ENCODE measurements at places on chromosomes 7 and 10.

DNA sequence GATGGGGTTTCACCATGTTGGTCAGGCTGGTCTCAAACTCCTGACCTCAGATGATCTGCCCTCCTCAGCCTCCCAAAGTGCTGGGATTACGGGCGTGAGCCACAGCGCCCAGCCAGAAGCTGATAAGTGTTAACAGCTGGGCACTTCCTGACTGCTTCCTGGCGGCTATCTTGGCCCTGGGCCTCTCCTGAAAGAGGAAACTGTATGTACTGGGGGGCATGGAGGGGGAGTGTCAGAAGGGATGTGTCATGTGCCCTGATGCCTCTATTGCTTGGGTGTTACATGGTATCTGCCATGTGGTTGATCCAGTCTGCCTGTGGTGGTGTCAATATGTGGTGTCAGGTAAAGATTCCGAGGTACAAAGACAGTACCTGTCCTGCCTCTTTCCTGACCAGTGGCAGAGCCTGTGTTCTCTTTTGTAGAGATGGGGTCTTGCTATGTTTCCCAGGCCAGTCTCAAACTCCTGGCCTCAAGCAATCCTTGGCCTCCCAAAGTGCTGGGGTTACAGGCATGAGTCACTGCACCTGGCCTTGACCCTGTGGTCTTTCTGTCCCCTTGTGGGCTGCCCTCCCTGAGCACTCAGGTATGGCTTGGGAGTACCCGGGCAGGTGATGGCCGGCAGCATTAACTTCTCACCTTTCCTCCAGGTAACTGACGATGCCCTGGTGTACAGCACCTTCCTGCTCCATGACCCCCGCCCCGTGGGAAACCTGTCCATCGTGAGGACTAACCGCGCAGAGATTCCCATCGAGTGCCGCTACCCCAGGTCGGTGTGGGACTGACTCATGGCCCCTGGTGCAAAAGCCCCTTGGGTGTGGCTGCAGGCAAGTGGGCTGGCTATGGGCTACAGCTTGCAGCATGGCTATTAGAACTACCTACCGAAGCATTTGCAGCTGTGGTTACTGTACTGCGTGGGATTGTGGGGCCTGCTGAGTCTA, 4.4 kb downstream of the ZP3 start:
- DNase-seq = no peak

- no peak for DNase-seq
Measured at GRCh38 chr10:75778665-75779064, 347.2 kb downstream of the LRMDA start.

DNA sequence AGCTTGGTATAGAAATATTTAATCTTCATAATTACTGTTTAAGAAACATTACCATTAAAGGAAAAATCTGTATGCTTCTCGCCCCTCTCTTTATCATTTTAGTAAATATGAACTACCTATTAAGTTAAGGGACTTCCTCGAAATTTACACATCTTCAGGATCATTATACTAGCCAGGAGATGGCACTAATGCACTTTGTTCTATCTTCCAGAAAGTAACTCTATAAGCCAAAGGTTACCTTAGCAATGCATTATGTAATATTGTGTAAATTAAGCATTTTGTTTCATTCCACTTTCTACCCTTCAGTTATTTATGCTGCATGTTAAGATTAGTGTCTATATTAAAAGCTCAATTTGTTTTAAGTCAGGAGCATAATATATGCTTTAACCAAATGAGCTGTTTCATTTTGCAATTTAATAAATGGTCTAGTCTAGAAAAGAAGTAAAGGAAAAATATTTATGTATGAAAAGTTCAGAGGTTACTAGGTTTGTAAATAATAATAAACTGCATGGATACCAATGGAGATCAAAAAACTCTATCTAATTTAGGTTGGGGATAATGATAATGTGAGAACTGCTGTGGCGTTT, 128.5 kb downstream of the ANKRD7 start:
- DNase-seq = no peak

- DNase-seq = no peak
Measured at GRCh38 chr7:100829150-100829716, 1.9 kb upstream of the EPHB4 start.

DNA sequence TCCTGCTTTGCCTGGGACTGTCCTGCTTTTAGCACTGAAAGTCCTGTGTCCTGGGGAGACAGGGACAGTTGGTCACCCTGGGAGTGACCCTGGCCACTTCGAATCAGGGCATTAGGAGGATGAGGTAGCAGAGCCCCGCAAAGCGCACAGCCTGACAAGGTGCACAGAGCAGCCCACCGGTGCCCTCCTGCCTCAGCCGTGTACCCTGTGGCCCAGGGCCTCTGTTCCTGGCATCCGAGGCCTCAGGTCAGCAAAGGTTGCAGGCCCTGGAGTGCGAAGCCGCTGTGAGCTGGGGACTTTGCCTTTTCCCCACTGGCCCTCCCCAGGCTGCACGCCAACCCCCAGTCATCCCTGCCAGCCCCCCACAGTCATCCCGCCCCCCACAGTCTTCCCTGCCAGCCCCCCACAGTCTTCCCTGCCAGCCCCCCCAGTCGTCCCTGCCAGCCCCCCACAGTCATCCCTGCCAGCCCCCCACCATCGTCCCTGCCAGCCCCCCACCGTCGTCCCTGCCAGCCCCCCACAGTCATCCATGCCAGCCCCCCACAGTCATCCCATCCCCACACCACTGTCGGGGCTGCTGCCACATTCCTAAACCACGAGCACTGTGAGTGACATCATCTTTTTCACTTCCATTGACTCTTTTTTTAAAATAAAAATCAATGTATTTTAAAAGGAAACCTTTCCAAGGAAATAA, 91.8 kb downstream of the RGS10 start:
- DNase-seq = no peak

DNA sequence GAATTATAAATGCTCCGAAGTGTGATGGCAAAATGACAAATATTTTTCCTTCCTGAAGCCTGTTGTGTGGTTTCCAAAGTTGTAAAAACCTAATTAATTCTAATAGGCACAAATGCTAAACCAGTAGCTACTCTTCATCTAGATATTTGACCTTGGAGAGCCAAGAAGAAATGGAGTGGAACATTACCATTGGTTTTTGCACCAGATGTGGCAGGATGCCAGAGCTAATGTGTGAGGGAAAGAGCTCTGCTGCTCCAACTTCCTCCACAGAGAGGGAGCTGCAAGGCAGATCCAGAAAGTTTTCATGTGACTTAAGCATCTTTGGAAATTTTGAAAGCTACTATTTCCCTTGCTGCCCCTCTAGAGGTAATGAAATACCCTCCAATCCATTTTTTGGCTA, 65.1 kb upstream of the HPS1 start:
- no peak for DNase-seq

DNA sequence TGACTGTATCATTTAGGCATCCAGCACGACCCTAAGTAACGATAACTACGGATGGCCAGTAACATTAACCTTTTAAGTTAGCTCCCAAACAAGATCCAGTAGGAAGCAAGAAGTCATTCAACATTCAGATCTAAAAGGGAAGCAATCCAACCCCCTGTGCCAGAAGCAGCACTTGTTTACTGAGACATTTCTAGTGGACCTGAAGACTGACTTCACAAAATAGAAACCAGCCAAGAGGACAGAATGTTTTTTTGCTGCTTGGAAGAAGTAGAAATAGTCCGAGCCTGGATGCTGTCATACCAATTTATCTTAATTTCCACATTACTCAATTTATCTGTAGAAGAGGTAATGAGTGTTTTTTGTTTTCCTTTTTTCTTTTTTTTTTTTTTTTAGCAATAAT, 88.0 kb upstream of the CTTNBP2 start:
- DNase-seq = no peak

DNA sequence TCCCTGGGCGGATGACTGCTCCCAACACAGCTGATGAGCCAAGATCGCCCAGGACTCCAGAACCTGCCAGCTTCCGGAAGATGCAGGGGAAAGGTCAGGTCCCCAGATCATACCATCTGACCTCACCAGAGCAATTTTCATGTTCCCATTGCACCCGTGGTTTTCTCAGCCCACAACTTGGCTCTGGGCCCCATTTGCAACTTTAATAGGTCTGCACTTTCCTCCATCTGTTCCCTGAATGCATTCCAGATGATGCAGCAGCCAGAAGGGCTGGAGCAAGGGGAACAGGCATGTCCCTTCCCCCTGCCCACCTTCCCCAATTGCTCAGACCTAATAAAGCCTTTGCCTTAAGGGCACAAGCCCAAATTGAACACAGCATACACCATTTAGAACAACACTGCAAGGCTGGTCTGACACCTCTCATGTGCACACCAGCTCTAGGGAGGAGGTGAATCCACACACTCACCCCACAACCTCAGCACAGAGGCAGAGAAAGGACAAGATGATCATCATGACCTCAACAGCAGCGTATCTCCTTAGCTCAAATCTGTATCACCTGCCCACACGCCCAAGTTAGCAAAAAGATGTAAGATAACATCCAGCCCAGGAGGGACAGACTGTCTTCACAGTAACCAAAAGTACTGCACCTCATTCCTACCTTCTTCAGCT, 87.5 kb downstream of the PLXNA4 start:
- no peak for DNase-seq

DNA sequence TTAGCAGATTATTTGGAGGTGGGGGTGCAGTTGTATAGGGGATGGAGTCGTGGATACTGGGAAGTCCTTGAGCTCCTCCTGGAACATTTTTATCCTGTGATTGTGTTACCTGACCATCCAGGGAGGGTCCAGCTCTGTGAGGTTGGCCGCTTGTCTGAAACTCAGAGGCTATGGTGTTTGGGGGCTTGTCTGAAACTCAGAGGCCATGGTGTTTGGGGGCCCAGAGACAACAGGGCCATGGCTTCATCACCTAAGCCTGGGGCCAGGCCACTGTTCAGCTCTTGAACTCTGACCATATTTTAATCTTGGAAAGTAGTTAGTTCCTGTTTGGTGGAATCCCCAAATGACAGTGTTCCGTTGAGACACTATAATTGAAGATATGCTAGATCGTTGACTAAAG, 66.1 kb downstream of the TRRAP start:
- no peak for DNase-seq

DNA sequence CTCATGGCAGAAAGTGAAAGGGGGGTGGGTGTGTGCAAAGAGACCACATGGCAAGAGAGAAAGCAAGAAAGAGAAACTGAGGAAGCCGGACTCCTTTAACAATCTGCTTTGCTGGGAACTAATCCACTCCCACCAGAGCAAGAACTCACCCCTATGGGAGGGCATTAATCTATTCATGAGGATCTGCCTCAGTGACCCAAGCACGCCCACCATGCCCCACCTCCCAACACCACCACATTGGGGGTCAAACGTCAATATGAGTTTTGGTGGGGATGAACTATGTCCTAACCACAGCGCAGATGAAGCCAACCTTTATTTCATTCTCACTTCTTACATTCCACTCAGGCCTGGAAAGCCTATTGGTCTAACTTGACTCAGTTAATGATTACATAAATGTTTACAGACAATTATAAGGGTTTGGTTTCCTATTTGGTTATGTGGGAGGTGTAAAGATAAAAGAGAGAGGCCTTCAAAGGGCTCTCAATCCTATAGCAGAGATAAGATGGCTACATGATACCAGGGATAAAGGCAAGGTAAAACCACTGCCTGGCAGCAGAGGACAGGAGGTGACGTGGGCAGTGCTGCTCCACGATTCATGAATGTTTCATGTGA, 601.8 kb downstream of the PARD3 start:
- no peak for DNase-seq

GRCh38 chr10:110002801-110003523, 4.8 kb upstream of the ADD3 start:
- no peak for DNase-seq

GRCh38 chr10:104300002-104300735, 31.2 kb downstream of the GSTO2 start:
- no peak for DNase-seq

- DNase-seq = no peak
Measured at GRCh38 chr7:132024290-132024689, 467.9 kb upstream of the PODXL start.

DNA sequence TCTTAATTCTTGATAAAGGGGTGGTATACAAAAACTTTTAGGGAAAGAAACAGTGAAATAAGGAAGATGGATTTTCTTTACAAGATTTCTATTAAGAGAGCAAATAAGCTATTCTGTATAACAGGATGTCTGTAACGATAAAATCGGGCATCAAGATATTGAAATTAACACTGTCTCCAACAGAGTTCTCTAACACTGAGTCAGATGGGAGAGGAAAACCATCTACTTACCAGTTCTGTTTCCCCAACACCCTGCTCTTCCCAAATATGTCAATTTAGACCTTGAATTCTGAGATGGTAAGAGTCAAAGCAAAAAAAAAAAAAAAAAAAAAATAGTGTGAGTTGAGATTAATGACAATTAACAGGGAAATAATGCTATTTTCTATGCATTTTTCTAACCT, 23.0 kb downstream of the SMURF1 start:
- DNase-seq = no peak

GRCh38 chr10:9239298-9239697, 1184.8 kb downstream of the GATA3 start:
- DNase-seq = no peak

DNA sequence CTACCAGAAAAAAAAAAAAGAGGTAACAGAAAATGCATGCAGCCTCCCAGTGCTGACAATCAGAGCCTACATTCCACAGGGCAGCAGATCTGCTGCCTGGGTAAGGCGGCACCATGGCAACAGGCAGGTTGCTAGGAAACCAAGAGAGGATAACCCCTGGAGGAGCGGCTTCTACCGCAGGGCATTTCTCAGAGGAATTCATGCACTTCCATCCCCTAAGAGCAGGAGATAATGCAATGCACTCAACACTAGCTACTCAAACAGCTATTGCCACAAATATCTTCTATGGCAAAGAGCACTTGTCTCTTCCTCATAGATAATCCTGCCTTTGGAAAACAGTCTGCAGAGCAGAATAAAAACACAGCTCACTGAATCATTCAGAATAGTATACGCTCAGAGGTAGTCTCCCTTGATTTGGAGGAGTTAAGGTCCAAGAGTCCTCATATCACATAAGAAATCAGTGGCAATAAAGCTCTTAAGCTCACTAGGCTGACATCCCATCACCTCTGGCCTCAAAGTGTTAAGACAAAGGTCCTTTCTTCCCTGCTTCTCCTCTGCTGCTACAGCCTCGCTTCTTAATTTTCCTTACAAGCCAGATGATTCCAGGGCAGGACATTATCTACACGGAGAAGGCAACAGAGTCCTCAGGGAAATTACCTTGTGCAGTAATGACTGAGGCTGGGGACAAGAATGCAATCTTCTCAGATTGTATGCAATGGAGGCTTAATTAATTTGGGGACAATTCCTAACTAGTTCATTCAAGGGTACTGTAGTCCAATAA, 10.7 kb downstream of the PSAP start:
- DNase-seq = peak; percentile 43

GRCh38 chr7:96621932-96622331, 87.7 kb downstream of the SEM1 start:
- no peak for DNase-seq

DNA sequence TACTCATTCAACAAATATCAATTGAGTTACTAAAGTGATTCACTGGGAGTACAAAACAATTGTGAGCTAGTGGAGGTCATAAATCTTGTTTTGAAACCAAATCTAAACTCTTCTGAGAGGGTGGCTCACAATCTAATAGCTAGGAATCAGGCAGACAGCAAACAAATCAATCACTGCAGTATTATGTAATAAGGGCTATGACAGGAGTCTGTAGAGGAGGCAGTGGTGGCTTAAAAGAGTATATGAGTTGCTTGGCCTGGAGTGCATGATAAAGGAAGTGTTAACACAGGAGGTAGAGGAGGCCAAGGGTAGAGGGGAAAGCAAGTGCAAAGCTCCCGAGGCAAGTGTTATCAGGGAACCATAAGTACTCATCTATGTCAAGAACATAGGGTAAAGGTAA, 16.5 kb downstream of the MYPN start:
- DNase-seq = no peak

- DNase-seq = no peak
Measured at GRCh38 chr10:106078895-106079576, 1085.5 kb downstream of the SORCS1 start.

- DNase-seq = no peak
Measured at GRCh38 chr10:79327090-79327457, 20.2 kb upstream of the PPIF start.

Measured in NCI-H2107 (cell line).